ENCODE measurements at places on chromosomes 16 and 17.
A peak's percentile ranks its signal among the peaks of the same experiment; 100 is the strongest.

DNA sequence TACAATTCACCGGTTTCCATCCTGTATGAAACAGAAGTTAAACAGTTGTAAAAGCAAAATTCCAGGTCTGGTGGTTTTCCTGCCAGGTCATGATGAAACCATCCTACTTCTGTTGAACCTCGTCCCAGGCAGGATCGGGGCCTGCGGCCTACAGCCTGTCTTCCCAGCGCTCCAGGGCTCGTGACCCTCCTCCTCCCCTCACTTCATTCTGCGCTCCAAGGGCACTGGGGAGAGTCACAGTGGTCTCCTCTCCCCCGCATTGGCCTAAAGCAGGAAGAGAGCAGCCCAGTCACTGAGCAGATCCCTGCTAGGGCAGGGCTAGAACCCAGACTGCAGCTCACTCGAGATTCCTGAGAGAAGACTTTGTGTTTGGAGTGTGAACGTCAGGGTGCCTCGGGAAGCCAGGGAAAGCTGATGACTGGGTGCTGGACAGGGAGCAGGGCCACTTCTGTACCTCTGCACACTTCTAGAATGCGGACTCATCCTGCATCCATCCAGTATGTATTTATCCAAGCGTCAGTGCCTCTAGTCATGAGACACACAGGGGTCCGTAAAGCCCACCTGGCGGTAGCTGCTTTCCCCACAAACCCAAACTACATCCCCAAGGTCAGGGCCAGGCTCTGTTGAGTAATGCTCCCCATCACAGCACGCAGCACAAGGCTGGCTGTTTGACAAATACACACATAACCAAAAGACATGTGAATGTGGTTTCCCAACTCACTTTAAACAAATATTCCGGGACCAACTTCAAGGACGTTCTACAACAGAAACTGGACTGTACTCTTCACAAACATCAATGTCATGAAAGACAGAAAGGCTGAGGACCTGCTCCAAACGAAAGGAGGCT lies 1.7 kb upstream of the ITGAE start:
- no peak for DNase-seq

GRCh38 chr16:16928532-16929109 lies 542.1 kb downstream of the XYLT1 start:
- DNase-seq, result no peak

- DNase-seq, result peak; percentile 3
These were observed 23.5 kb downstream of the SMTNL2 start for GRCh38 chr17:4607773-4608187.

DNA sequence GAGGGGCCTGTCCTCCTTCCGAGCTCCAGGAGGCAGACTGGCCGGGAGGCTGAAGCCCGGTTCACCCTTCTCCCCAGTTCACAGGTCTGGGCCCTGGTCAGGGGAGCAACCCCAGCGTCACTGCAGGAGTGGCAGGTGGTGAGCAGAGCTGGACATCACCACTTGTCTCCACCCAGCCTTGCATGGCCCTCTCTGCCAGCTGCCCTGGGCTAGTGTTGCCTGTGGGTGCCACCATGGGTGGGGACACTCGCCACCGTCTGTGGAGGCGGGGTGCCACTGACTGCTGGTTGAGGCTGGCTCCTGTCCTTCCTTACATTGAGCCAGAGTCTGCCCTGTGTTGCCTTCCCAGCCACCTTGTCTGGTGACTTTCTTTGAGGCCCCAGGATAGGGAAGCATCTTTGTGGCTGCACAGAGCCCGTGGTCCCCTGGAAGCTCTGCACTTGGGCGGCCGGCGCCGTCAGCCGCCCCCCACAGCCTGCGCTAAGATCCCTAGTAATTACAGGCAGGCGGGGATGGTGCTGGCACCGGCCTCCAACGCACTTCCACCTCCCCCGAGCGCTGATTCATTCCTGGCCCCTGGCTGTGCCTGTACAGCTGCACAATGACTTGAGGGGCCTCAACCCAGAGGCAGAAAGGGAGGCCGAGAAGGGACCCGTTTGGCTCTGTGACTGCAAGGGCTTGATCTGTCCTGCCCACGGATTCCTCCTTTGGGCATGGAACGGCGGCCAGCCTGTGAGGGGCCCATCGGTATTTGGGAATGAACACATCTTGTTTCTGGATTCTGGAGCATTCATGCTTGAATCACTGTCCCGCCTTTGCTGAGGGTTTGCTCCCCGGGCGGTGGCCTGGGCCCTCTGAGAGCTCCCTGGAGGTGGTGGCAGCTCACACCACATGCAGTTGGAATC lies 5.2 kb downstream of the BAIAP2 start:
- DNase-seq, result no peak

GRCh38 chr16:5004311-5004710 lies 29.4 kb downstream of the NAGPA start:
- no peak for DNase-seq

DNA sequence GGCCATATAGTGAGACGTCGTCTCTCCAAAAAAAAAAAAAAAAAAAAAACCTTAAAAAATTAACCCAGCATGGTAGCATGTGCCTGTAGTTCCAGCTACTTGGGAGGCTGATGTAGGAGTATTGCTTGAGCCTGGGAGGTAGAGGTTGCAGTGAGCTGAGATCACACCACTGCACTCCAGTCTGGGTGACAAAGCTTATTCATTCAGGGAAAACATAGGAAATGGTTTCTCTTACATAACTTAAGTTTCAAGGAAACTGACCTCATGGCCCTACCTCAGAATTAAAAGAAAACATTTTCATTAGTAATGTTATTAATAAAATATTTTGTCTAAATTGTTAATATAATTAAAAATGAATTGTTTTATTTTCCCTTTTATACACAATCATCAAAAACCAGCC lies 31.4 kb downstream of the COG1 start:
- no peak for DNase-seq

DNA sequence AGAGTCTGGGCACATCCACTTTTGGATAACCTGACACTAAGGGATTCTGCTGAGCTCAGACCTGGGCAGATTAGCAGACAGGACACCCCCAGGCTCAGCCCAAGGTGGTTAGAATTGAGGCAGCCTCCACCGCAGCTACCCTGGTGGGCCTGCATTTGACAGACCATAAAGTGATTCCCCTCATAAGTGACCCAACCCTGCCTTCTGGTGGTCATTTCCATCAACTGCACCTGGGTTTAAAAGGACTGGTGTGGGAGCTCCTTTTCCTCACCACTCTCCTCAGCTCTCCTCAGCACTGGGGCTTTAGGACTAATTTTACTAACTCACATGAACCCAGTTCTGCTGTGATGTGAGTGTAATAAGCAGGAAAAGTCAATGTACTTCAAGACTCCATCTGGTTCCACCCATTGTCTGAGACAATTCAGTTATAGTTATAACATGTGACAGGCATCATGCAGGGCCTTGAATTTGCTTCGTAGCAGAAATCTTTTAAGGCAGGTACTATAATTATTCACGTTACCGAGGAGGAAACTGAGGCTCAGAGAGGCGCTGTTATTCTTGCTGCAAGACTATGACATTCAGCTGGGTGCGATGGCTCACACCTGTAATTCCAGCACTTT lies 42.5 kb downstream of the MYH3 start:
- DNase-seq, result peak; percentile 77

- no peak for DNase-seq
These were observed 8.0 kb upstream of the MYL4 start for GRCh38 chr17:47201166-47201565.

GRCh38 chr16:46911038-46911437 lies 26.9 kb downstream of the GPT2 start:
- no peak for DNase-seq

DNA sequence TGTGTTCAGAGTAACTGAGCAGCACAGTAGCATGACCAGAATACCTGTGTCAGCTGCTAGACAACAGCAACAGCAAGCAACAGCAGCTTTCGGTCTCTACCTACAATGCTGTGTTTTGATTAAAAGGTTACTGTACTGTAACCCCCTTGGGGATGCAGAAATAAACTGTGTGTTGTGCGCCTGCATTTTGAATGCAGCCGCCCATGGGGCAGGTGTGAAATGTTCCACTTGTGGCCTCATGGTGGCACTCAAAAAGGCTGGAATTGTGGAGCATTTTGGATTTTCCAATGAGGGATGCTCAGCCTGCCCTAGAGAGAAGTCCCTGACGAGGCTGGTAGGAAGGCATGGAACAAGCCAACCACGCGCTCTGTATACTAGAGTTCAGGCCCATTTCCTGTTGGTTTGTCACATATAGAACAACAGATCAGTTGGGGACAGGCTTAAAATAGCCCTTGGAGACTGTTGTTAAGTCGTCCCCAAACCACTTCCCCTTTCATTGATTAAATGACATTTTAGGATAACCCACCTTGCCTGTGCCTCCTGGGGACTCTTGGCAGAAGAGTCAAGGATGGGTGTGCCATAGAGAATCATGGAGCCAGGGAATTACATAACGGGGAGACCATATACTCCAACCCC lies 27.1 kb downstream of the SCPEP1 start:
- no peak for DNase-seq

DNA sequence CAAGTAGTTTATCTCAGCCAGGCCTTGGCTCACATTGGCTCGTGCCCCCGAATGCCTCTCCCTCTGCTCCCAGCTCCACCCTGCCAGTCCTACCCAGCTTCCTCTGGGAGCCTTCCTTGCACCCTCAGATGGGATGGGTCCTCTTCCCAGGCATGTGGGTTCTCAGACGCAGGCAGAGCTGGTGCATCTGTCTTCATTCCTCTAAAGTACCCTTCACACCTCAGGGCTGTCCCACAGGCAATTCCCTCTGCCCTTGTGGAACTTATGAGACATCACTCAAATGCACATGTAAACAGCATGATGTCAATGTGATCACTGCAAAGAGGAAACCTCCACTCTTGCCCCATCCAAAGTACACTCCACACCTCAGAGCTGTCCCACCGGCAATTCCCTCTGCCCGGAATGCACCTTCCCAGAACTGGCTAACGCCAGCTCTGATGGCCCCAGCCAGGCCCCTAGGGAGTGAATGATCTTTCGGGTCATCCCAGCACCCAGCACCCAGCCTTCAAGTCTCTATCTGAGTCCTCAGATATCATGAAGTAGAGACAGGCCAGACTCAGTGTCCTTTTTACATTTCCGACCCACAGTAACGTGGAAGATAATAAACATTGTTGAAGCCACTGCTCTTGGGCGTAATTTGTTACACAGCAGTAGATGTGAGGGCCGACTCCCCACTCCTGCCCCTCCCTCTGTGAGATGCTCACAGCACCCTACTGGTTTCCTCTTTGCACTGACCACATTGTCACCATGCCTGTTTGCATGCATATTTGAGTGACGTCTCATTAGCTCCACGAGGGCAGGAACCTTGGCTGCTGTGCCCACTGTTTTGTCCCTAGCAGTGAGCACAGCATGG lies 85.4 kb downstream of the N4BP1 start:
- no peak for DNase-seq

DNA sequence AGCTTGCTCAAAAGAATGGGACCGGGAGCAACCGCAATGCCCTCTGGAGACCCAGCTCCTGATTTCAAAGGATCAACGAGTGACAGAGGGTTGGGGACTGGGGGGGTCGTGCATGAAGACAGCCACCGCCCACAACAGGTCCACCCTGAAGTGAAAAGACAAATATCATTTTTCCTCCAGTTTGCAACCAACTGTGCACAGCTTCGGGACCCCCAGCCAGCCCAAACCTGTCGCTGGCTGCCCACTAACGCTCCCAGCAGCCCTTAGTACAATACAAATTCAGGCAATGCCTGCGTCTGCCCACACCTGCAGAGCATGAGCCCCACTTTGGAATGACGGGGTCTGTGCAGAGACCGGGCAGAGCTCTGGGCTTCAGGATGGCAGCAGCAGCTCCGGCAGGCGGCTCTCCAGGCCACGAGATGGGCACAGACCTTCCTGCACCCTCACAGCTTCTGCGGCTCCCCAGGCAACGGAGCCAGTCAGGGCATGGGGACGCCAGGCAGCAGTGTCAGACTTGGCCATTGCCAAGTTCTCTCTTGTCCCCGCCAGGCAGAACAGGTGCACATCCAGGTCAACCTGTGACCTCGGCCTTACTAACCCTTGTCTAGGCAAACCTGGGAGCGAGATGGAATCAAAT lies 60.1 kb downstream of the TBC1D16 start:
- no peak for DNase-seq

- DNase-seq, result no peak
These were observed 1.9 kb downstream of the ZNF652 start for GRCh38 chr17:49359990-49360795.

GRCh38 chr17:71937914-71938313 lies 182.9 kb upstream of the SOX9 start:
- no peak for DNase-seq

GRCh38 chr17:10757647-10758046 lies 27.8 kb upstream of the TMEM220 start:
- no peak for DNase-seq

- DNase-seq, result no peak
These were observed 64.1 kb downstream of the SPACA3 start for GRCh38 chr17:33055746-33056145.

DNA sequence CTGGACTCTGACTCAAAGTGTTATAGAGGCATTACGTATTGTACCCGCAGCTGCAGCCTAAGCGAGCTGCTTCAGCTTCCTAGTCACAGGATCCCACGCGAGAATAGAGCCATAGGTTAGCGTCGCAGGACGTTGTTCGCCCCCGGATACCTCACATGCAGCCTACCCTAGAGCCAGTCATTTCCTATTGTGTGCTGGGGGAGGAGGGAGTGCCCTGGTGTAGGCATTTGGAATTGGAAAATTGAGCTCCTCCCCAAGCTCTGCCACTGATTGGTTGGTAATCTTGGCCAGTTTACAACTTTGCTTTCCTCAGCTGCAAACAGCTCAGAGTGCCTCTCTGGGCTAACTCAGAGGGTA lies 530 bp downstream of the NAA60 start:
- DNase-seq, result peak; percentile 48

DNA sequence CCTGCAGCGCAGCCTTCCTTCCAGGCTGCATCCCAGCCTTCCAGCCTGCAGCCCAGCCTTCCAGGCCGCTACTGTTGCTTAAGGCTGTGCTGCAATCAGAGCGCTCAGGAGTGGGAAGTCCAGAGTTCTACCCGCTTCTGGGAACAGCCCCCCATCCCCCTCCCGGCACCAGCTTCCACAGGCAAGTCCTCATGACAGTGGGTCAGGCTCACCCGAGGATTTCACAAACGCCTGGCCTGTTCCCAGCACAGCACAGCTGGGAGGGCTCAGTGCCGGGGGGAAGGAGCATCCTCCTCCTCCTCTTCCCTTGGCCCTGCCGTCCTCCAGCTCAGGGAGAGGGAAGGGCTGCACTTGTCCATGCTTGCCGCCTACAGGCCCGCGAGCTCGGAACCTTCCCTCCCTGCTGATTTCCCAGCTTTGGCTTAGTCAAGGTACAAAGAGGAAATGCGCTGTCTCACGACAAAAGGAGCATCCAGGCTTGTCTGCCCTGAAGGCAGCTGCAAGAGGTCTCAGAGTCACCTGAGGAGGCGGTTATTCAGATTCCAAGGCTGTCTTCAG lies 8.3 kb downstream of the SOCS3 start:
- DNase-seq, result no peak

- peak; percentile 75 for DNase-seq
These were observed 18.8 kb upstream of the GAA start for GRCh38 chr17:80082403-80083135.

GRCh38 chr17:77646046-77646430 lies 312.5 kb upstream of the TNRC6C start:
- no peak for DNase-seq

GRCh38 chr17:48427598-48427997 lies 2.4 kb downstream of the SKAP1 start:
- no peak for DNase-seq

DNA sequence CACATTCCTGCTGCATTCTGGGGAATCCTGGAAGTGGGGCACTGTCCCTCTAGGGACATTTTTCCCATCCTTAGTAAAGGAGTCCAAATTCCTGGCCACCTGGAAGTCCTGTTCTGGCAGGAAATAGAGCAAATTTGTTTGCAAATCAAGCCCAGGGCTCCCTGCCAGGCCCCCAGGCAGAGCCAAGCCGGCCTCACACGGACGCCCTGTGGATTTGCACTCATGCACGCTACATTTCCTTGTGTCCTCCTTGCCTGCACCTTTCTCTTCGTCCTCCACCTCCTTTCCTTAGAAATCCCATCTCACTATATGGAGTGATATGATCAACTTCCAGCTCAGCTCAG lies 7.0 kb upstream of the CALB2 start:
- DNase-seq, result no peak

Measured in endothelial cell (in vitro differentiated cells).